Activated CD4-positive, CD25-positive, alpha-beta regulatory T cell (primary cell): ENCODE measurements at places on chromosomes 5 and 9.

- no peak for DNase-seq
These were observed 2.3 kb downstream of the DCANP1 start for GRCh38 chr5:135444881-135445280.

GRCh38 chr5:159451197-159452052 lies 121.1 kb upstream of the IL12B start:
- no peak for DNase-seq

- no peak for DNase-seq
These were observed 31.1 kb downstream of the OR2K2 start for GRCh38 chr9:111298731-111299598.

DNA sequence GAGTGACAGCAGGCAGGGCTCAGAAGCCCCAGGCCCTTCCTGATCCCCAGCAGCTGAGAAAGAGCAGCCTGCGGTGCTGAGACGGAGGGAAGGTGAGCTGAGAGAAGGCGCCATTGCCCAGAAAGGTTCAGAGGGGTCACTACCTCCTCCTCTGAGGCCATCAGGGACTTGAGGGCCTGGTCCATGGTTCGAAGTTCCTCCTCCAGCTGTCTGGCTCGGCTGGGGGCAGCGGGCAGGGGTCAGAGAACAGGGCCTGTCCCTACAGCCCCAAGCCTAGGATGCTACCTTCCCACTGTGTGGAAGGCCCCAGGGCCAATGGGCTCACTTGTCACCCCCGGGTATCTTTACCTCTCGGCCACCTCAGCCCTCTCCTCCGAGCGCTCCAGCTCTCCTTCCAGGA lies 4.8 kb downstream of the TPM2 start:
- DNase-seq = no peak

DNA sequence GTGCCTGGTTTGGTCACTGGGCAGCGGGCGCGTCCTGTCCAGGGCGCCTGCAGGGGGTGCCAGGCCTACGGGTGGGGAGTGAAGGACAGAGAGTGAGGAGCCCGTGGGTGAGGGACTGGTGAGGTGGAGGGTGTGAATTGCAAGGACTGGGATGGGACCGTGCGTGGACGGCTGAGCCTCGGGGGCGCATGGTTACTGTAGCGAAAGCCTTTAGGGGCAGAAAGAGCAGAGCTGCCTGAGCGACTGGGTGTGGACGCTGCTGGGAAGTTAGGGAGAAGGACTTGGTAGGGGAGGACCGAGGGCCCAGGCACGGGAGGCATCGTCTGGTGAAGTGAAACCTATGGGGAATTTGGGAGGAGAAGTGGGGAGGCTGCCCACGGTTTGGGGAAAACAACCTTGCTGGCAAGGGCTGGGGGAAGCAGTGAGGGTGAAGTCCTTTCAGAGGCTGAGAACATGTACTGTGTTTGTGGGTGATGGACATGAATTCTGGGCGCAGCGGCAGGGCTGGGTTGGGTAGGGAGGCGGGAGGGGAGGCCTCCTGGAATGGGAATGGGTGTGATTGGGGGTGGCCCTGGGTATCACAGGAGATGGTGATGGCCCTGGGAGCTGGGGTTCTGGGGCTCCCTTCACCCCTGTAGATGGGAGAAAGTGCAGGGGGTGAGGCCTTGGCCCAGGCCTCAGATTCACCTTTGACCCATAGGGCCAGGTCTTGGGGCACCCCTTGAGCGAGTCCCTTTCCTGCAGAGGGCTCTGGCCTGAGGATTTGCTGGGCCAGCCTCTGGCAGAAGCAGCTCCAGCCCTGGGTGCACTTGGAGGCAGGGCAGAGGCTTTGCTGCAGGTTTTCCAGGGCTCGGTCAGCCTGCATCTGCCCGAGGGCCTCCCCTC lies 1.7 kb upstream of the TOR4A start:
- DNase-seq = no peak

- no peak for DNase-seq
These were observed 144.8 kb downstream of the MACROH2A1 start for GRCh38 chr5:135254183-135254582.

GRCh38 chr9:137267933-137268355 lies 9.6 kb upstream of the TOR4A start:
- DNase-seq = no peak

DNA sequence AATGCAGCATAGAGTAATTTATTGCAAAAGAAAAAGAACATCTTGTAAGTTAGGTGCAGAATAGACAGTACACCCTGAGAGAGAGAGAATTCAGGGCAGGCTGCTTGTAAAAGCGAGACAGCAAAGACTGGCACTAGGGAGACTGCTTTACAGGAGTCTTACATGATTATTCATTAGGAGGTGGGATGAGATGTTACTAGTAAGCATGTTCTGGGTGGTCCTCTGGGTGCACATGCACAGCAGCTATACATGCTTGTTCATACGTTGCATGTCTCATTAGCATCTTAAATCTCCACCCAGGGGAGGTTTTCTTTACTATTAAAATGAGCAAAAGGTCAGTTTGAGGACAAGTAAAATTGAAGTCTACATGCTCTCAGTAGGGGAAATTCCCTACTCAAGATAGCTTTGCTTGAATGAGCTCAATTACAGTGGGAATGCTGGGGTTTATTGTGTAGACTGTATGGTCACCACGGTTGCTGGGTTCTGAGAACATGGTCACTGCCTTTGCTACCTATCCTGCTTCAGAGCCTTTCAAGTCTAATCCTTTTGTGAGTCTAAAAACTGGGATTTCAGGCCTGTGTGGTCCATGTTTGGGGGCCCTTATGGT lies 60.6 kb downstream of the RGS7BP start:
- DNase-seq = no peak

DNA sequence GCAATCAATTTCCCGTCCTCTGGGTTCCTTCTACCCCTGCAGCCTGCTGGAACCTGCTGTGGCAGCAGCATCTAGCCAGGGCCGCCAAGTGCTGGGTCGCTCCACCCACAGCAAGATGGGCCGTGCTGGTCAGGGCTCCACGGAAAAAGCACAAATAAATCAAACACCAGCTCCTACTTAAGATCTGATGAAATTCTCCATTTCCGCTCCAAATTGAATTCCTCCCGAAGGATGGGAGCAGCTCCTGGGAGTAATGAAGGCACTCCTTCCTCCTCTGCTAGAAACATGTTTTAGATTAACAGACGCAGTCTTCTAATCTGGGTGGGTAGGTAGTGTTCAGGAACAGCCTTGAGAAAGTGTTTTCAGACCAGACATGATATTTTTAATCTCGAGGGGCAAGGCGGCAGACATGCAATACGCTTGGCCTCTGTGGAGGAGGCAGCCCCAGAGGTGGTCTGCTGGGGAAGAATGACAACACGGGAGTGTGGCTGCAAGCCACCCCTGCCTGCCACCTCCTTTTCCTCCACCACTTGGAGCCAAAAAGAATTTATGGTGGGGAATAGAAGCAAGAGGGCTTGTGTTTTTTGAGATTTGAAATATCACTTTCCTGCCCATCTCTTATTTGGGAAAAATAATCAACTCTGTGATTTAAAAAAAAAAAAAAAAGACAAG lies 194.1 kb downstream of the AOPEP start:
- DNase-seq = no peak

DNA sequence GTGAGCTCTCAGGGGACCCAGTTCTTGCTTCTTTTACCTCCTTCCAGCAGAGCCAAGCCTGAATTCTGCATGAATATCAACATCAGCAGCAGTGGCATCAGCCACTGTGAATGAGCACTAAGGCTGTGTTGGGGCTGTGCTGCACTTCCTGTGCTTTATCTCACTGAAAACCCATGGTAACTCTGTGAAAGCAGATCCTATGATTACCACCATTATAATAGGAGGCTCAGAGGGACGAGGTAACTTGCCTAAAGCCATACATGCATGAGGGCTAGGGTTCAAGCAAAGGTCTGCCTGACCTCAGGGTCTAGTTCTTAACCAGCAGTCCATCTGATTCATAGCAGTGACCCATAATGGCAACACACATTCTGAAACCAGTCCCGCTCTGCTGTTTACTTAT lies 60.5 kb upstream of the RAPGEF1 start:
- DNase-seq = no peak

- no peak for DNase-seq
These were observed 2.6 kb downstream of the TCF7 start for GRCh38 chr5:134116789-134117761.

DNA sequence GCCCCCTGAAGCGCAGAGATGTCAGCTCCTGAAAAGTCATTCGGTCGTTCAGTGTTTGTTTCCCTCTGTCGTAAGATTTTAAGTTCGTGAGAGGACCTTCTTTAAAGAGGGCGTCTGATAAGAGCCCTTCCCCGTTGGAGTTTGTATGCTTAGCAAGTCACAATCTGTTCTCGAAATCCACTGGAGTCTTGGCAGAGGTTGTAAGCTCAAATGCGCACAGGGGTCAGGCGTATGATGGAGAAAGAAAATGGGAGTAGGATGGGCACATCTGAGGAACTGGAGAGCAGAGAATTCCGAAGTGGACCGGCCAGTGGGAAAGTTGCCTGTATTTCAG lies 710 bp downstream of the HSD17B4 start:
- no peak for DNase-seq

DNA sequence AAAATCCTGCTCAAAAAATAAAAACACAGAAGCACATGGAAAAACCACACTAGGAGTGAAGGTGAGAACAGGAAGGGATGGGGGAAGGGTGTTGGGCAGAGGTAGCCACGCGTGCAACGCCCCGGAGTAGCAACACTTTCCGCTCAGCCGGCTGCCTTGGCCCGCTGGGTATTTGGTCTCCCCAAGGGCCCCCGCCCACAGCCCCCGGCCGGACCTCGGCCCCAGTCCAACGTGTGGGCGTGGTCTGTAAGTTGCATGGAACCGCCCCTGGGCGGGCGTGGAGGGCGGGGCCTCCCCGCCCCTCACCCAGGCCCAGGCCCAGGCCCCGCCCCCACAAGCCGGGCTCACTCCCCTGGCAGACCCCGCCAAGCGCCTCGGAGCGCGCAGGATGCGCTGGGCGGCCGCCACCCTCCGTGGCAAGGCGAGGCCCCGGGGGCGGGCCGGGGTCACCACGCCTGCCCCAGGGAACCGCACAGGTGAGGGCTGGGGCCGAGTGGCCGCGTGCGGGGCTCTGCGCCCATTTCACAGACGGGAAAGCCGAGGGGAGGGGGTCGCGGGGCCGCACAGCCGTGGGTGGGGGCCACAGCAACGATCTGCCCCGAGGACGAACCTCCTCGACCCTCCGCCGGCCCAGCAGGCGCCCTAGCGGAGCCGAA lies at the start of gene SUSD3:
Gene SUSD3, plus strand, starts transcription at position 347 of the 656 bp plus-strand sequence. Its CDS starts 42 bp downstream, at position 389.
- peak; percentile 61 for DNase-seq

DNA sequence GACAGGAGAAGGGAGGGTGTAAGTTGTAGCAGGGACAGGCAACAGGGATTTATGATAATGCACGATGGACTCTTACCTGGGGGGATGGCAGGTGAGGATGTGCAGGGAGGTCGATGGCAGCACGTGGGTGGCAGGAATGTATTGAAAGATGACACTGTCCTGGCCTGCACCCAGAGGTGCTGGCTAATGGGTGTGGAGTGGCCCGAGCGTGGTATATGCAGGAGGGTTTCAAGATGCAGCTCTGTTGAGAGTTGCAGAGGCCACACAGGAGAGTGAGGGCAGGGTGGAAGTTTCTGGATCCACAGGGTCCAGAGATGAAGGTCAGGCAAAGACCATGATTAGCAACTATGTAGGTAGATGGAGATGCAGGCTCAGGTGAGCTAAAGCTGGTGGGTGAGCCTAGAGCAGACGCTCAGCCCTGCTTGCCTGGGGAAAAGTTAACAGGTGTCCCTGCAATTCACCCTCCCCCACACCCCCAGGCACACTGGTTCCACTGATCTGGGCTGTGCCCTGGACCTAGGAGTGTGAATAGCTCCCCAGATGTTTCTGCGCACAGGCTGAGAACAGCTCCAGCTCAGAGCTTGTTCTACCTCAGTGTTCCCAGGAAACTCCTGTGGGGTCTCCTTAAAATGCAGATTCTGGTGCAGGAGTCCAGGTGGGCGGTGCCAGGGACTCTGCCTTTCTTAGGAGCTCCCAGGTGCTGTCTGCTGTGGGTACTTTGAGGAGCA lies 21.5 kb upstream of the S1PR3 start:
- no peak for DNase-seq
